Activated CD8-positive, alpha-beta memory T cell treated with anti-CD3 and anti-CD28 coated beads, Interleukin-2, amount 50 U/mL, for 4 hours (primary cell): ENCODE measurements at places on chromosomes 13 and 19.

- no peak for DNase-seq
These were observed 484.5 kb downstream of the DIAPH3 start for GRCh38 chr13:59679254-59679653.

GRCh38 chr13:77860507-77860981 is 58.1 kb downstream of the EDNRB start:
- no peak for DNase-seq

DNA sequence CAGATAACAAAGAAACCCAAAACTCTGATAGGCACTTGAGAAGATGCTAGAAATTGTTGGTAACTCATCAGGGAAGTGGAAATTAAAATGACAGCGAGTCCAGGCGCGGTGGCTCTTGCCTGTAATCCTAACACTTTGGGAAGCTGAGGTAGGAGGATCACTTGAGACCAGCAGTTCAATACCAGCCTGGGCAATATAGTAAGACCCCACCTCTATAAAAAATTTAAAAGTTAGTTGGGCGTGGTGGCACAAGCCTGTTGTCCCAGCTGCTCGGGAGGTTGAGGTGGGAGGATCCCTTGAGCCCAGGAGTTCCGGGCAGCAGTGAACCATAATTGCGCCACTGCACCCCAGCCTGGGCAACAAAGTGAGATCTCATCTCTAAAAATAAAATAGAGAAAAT is 2.6 kb upstream of the RYR1 start:
- DNase-seq, result no peak

GRCh38 chr19:40805258-40805868 is 6.4 kb downstream of the EGLN2 start:
- peak; percentile 38 for DNase-seq

GRCh38 chr13:43260999-43261398 is 237.6 kb downstream of the DNAJC15 start:
- no peak for DNase-seq

- DNase-seq, result no peak
These were observed 20.1 kb upstream of the CAMSAP3 start for GRCh38 chr19:7575434-7576040.

GRCh38 chr19:33550768-33551167 is 29.2 kb upstream of the PEPD start:
- DNase-seq, result no peak

- no peak for DNase-seq
These were observed 22.5 kb downstream of the GATAD2A start for GRCh38 chr19:19427944-19428343.

- DNase-seq, result peak; percentile 44
These were observed 6.5 kb downstream of the UNC13A start for GRCh38 chr19:17681505-17682125.

GRCh38 chr13:97401421-97401820 is 32.5 kb upstream of the RAP2A start:
- DNase-seq, result no peak

DNA sequence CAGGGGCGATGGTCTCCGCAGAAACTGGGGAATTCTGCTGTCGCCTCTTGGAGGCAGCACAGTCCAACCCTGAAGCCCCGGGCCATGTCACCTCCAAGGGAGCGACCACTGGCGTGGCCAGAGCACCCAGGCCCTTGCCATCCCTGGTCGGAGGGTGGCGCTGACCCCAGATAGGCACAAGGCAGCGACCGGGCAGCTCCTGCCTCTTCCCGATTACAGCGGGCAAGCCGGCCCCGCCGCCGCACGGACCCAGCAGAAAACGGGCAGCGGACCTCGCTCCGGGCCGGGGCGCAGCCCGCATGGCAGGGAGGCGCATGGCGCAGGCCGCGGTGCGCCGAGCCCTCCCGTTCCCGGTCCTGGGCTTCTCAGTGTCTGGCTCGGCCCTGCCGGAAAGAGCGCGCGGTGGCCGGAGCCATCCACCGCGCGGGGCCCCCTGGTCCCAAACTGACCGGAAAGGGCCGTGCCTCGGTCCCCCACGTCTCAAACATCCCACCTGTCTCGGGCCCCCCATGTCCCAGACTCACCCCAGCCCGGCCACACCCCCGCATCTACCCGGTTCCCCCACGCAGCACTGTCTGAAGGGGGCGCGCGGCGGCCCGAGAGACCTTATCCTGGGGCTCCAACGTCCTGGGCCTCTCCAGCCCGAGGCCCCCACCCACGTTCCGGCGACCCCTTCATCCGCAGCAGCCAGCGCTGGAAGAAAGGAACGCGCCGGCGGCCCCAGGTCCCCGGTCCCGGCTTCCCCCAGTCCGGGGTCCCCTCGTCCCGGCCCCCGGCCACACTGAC is 727 bp downstream of the CERS1 start:
- DNase-seq, result no peak

DNA sequence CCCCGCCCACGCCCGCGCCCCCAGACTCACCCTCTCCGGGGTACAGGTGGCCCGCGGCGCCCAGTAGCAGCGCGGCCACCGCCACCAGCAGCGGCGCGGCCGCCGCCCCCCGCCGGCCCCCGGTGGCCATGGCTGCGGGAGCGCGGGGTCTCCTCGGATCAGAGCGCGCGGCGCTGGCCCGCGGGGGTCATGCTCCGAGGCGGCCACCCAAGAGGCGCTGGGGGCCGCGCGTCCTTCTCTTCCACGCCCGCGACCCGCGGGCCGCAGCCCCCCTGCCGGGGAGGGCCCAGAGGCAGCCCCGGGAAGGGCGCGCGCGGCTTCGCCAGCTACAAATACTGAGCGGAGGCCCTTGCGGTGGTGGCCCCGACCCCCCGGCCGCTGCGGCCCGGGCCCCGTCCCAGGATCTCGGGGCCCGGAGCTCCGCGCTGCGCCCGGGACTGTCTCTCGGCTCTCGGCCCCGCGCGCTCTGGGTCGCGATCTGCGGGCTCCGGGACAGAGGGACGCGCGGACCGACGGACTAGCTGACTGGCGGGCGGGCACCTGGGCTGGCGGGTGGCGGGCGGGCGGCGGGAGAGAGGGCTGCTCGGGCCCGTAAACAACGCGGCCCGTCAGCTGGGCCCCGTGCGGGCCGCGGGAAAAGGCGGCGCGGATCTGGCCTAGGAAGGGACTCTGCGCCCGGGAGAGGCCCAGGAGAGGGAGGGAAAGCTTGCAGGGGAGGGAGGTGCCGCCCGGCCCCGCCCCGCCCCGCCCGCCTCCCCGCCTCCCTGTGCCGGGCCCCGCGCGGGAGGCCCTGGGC is at the start of gene INSR:
INSR (minus strand) TSS at position 653 of the 796 bp plus-strand sequence; CDS start at position 130, 523 bp downstream.
- peak; percentile 22 for DNase-seq

DNA sequence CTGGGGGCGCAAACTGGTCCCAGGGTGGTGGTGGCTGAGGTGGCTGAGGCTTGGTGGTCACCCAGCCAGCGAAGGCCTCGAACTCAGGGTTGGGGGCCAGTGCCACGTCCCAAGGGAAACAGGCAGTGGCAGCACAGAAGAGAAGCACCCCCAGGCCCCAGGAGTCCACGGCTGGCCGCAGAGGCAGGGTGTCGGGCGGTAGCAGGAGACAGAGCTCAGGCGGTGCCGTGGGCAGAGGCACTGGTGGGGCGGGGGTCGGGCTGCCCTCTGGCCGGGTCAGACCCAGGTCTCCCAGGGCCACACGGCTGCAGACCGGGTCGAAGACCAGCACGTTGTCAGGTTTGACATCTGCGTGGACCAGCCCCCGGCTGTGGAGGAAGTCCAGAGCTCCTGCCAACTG is 4.2 kb upstream of the SBK2 start:
- no peak for DNase-seq
